ENCODE measurements at places on chromosomes 11 and 22.

DNA sequence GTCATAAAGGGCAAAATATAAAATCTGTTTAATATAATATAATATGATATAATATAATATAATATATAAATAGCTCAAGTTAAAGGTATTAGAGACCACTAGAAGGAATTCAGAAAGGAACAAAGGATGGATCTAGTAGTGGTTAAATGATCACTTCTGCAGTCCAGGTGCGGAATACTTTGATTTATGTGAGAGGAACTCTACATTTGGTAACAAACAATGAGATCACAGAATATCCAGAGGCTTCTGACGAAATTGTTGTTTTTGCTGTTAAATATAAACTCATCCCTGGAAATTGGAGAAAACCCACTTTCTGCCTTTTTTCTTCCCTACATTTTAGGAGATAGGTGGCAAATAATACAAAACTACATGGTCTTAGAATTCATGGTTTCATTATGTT, 36.0 kb downstream of the ATXN10 start:
- DNase-seq, result no peak

- DNase-seq, result no peak
Observed at GRCh38 chr11:33532720-33533385, 167.8 kb downstream of the C11orf91 start.

DNA sequence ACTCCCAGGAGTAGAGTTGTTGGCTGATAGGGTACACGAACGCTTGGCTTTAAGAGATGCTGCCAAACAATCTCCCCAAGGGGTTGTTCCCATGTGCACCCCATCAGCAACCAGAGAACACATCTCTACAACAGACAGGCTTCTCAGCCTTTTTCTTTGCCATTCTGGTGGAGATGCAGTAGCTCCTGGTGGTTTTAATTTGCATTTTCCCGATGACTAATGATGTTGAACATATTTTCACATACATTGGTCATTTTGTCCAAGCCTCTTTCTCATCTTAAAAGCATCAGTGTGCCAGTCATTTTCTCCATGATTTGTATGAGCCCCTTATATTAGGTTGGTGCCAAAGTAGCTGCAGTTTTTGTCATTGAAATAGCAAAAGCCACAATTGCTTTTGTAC, 21.8 kb downstream of the DHCR7 start:
- DNase-seq, result no peak

DNA sequence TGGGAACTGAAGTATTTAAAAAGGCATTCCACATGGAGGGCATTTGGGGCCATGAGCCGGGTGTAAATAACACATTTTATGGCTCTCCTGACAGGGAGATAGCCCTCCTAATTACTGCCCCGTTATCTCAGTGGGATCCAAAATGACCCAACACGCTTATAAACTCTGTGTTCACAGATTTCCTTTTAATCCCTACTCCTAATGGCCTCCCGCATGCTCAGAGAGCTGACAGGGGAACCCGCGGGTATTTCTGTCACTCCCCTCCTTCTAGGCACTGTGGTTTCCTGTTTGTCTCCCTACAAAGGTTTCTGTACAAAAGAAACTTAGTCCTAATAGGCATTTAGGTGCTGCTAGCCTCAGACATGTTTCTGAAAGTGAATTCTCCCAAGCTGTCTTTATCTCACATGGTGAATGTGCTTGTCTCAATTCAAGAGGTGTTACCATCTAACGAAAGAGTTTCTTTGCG, 202.8 kb upstream of the SEZ6L start:
- DNase-seq, result no peak

- DNase-seq, result no peak
Observed at GRCh38 chr22:49599039-49599438, 228.6 kb downstream of the BRD1 start.

DNA sequence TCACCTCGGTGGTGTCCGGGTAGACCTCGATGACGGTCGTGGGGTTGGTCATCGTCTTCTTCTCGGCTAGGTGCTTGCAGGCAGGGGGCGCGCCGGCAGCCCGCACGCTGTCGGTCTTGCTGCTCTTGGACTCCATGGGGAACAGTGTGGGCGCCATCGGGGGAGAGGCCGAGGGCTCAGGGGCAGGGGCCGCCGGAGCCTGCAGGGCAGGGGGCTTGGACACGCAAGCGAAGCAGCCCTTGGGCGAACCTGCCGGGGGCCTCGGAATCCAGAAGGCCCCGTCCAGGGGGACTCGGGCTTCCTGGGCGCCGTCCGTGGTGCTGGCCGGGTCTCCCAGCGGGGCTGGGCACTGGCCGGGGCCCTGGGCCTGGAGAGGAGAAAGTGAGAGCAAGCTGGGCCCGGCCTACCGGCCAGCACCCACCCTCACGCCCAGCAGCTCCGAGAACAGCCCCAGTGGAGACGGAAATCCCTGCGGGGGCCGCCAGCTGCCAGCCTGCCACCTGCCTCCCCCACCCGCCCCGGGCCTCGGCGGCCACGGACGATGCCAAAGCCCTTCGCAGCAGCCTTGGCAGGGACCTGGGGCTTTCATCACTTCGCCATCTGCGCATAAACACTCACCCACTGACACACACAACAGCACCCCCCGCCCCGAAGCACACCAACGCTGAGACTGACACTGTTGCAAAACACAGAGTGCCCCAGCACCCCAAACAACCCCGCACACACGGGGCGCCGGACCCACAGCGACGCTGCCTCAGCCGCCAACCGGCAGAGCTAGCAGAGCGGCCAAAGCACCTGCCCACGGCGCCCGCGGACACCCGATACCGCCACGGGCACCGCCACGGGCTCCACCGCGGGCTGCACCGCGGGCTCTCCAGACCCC, 2.4 kb downstream of the IFITM10 start:
- no peak for DNase-seq

- DNase-seq, result no peak
Observed at GRCh38 chr11:45393826-45394225, 107.7 kb upstream of the SYT13 start.

DNA sequence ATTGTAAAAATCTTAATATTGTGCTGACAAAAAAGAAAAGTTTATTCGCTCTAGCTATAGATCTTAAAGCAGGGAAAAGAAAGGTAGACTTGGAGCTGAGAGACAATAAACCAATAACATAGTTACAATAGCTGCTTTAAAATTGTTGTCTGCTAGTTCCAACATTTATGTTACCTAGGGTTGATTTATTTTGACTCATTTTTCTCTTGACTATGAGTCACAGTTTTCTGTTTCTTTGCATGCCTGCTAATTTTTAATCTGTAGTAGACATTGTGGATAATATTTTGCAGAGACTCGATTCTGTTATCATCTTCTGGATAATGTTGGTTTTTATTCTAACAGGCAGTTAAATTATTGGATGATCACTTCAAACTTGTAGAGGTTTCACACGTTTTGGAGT, 83.1 kb upstream of the TRPC6 start:
- no peak for DNase-seq

DNA sequence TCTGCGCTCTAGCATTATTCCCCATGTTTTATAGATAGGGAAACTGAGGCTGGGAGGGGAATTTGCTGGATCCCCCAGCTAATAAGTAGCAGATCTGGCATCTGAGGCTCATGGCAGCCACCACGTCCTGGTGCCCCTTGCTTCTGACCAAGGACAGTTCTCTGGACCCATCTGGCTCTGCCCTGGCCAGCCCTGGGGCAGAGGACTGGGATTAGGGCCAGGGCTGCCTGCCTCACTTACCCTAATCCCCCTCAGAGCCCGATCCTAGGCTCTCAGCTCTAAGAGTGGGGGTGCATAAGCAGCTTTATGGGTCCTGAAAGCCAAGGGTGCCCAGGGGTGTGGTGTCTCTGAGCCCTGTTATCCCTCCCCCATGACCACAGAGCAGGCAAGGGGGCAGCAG, at the start of gene CABP4:
Gene CABP4 (plus strand): TSS at position 301 of the 400 bp plus-strand sequence. CDS start 70 bp downstream, at position 371.
- no peak for DNase-seq

DNA sequence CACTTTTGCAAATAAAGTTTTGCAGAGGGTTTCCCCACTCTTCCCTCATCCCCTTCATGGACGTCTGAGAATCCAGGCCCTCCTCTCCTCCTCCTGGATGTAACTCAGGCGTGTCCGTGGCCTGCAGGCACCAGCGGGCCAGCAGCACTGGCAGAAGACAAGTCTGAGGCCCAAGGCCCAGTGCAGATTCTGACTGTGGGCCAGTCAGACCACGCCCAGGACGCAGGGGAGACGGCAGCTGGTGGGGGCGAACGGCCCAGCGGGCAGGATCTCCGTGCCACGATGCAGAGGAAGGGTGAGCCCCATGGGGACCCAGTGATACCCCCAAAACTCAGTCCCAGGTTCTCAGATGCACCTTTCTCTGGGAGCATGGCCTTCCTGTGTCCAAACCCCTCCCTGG, 14.4 kb downstream of the TUB start:
- DNase-seq, result no peak

DNA sequence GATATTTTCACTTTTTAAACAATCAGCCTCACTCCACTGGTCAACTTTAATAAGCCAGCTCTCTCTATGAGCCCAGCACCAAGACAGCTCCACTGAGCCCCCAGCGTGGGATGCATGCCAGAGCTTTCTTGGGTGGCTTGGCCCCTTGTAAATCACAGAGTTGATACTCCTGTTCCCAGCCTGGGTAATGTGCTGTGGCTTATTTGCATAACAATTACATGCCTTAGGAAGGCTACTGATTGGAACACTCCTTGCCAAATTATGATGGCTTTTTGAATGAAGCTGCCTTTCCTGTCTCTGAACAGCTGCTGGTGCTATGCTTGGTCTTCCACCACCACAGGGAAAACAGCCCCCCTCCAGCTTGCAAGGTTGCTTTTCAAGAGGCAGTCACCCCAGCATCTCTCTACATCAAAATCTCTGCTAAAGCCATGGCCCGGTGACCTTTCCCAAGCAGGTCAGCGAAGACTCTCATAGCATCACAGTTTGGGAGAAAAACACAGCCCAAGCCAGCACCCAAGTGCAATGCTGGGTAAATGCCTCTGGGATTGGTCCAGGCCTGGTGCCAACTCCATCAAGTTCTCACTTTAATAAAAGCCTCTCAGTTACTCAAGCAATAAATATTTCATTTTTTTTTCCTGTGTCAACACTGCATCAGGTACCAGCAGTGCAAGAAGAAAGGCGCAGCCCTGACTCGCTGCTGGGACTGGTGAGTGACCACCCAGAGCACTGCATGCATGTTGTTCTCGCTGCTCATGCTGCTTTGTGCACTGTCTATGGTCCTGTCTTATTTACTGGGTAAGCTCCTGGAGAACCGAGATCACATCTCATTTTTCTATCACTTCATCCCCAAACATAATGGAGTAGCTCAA, 549.3 kb downstream of the OPCML start:
- no peak for DNase-seq

DNA sequence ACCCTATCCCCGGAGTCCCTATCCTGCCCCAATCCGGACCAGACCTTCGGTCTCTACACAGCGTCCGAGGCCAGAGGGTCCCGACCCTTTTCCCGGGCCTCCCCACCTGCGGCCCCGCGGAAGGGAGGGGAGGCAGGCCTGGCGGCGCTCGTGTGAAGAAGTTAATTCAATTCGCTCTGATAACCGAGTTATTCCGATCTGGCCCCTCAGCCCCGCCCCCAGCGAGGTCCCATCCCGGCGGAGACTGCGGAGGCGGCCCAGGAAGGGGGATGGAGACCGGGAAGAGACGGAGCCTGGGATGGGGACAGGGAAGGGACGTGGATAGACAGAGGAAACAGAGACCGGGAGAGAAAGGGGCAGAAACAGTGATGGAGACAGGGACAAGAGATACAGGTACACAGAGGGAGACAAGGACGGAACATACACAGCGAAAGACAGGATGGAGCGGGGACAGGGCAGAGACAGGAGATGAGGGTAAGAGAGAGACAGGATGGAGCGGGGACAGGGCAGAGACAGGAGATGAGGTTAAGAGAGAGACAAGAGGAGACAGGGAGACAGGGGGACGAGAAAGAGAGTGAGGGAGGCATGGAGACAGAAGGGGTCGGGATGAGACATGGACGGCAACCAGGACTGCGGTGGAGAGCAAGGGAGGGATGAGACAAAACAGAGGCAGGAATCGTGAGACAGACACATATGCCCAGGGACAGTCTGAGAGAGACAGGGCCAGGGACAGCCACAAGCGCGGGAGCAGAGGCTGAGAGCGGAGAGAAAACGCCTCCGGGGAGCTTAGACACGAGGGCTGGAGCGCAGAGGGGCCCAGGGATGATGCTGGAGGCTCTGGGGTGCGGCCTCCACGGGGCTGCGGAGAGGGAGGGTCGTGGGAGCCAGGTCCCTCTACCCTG, 636 bp upstream of the PHOX2A start:
- DNase-seq, result no peak
